Daoy (cell line): ENCODE measurements at places on chromosomes 7 and 10. TPM values are rescaled to one million over a fixed set of nuclear protein-coding genes. Genes with fewer than 3 reads are reported as not detected.

DNA sequence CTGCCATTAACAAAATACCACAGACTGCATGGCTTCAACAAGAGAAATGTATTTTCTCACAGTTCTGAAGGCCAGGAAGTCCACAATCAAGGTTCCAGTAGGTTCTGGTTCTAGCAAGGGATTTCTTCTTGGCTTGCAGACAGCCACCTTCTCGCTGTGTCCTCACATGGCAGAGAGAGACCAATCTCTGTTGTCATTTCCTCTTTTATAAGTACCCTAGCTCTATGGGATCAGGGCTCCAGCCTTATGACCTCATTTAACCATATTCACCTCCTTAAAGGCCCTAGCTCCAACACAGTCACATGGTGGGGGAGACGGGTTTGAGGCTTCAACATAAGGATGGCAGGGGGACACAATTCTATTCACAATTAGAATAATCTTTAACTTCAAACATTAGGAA lies 23.6 kb downstream of the ABI1 start:
- DNase-seq: no peak

DNA sequence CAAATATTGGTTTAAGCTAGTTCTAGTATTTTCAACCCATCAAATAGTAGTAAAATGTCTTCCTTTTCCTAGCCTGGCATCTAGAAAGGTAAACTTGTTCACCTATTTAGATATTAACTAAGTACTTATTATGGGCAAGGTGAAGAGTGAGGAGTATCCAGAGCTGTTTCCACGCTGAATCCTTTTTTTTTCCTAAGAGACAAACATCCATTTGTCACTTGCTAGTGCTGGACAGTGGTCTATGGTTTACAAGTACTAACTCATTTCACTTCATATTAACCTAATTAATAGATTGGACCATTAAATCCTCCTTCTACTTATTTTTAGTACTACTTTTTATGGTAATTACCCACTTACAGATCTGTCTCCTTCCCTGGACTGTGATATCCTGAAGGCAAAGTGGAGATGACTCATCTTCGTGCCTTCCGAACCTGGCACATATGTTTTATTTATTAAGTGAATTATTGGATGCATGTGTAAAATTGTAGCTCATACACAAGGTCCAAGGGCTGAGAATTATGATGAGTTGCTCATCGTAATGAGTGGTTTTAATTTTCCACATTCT lies 159.6 kb upstream of the IGFBP3 start:
- DNase-seq: peak; percentile 35

- DNase-seq: no peak
Measured at GRCh38 chr7:141280100-141280499, 206.2 kb downstream of the TMEM178B start.

GRCh38 chr7:110105307-110105706 lies 985.6 kb upstream of the LRRN3 start:
- DNase-seq: no peak

DNA sequence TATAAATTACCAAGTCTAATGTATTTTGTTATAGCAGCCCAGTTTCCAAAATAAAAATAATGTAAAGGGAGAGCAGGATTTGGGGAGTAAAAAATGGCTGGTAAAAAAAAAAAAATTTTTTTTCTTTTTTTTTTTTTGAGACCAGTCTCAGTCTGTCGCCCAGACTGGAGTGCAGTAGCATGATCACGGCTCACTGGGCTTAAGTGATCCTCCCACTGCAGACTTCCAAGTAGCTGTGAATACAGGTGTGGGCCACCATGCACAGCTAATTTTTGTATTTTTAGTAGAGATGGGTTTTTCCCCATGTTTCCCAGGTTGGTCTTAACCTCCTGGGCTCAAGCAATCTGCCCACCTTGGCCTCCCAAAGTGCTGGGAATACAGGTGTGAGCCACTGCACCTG lies 4.8 kb upstream of the LSM8 start:
- no peak for DNase-seq

DNA sequence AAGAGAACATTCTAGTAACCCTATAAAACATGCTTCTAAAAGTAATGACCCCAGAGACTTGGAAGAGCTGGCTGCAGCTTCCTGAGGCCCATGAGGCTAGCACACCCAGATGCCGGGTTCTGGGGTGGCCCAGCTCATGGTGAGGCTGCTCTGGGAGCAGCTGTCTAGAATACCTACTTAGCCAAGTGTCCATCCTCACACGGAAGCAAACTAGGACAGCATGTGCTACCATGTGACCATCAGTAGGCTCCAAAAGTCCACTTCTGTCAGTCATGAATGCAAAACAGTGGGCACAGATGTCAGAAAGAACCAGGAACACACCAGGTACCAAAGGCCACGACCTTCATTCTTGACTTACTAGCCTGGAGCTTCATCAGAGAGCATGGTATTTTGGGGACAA lies 32.4 kb downstream of the CTBP2 start:
- no peak for DNase-seq

KMT2E gene
- 36.7 and 66.7 TPM in 2 replicates for total RNA-seq

CYP3A7 gene
- not detected in 2 replicates for total RNA-seq

ENTPD1 gene
- total RNA-seq: 0.06 and 0.17 TPM in 2 replicates
